GM04503 (cell line): ENCODE measurements at places on chromosomes 16 and 17.

- no peak for DNase-seq
Measured at GRCh38 chr17:79926142-79926604, 86.9 kb upstream of the CBX4 start.

DNA sequence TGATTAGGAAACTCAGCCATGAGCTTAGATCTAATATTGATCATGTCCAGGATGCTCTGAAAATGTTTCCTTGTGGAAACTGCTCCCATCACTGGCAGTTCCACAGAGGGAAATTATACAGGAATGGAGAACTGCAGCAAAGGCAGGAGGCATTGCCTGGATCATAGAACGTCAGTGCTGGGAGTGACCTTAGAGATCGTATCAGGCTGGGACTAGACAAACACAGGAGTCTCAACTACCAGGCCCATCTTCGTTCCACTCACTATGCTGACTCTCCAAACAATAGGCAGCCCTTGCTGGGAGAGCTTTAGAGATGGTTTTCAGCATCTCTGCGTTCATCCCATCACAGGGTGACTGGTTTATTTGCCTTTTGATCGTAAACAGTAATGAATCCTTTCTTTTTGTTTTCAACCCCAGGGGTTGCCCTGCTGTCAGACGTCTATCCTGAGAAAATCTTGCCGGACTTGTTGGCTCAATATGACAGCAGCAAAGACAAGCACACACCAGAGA lies 130.3 kb downstream of the TANGO6 start:
- DNase-seq = no peak

- DNase-seq = no peak
Measured at GRCh38 chr17:7426896-7427489, 1.6 kb downstream of the SPEM2 start.

GRCh38 chr17:82246040-82246364 lies 17.2 kb downstream of the SLC16A3 start:
- DNase-seq = no peak

- DNase-seq = no peak
Measured at GRCh38 chr17:28643983-28644786, 773 bp downstream of the BLTP2 start.

DNA sequence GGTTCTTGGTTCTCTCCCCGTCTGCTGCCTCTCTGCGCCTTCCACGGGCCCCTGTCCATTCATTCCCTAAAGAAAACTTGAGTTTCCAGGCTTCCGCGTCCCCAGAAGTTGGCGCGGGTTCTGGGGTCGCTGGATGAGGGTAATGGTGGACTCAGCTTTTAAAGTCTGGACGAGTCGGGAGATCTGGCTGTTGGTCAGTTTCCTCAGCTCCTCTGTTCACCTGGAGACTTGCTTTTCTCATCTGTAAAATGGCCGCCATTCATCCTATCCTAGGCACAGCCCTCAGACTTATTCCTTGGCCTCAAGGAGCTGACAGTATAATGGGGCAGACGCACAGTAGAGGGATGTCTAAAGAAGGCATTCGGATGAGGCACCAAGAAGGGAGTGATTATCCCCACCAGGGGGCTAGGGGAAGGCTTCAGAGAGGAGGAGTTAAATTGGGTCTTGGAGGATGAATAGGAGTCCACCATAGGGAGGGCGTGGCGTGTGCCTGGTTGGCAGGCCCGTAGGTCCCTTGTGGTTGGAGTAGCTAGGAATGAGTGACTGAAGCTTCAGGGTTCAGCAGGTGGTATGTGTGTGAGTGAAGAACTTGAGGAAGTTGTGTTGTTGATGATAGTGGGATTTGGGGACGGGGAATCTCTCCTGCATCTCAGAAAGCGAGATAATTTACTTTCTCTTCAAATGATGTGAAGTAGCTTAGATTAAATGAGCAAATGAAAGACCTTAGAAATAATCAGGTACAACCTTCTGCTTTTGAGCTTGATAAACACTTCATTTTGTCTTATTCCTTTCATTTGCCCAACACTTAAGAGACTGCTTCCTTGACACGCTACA lies 652 bp downstream of the VPS35L start:
- no peak for DNase-seq

- DNase-seq = no peak
Measured at GRCh38 chr16:29779474-29779873, 1.4 kb downstream of the ZG16 start.

GRCh38 chr16:2022723-2023091 lies 3.1 kb downstream of the NPW start:
- no peak for DNase-seq

DNA sequence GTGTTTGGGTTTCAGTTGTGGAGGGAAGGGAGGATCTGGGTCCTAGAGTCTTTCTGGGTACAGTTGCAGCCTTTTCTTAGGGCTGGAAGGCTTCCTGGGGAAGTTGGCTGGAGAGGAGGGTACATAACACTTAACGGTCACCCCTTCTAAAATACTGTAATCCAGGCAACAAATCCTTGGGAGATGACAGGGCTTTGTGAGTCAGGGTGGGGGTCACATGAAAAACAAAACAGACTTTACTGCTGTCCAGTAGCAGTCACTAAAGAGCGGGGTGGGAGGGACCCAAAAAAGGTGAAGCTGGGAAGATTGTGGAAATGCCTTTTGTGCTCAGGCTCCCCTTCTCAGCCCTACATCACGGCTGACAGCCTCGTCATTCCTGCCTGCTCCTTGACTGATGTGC lies 6.3 kb downstream of the SAP30BP start:
- DNase-seq = no peak

DNA sequence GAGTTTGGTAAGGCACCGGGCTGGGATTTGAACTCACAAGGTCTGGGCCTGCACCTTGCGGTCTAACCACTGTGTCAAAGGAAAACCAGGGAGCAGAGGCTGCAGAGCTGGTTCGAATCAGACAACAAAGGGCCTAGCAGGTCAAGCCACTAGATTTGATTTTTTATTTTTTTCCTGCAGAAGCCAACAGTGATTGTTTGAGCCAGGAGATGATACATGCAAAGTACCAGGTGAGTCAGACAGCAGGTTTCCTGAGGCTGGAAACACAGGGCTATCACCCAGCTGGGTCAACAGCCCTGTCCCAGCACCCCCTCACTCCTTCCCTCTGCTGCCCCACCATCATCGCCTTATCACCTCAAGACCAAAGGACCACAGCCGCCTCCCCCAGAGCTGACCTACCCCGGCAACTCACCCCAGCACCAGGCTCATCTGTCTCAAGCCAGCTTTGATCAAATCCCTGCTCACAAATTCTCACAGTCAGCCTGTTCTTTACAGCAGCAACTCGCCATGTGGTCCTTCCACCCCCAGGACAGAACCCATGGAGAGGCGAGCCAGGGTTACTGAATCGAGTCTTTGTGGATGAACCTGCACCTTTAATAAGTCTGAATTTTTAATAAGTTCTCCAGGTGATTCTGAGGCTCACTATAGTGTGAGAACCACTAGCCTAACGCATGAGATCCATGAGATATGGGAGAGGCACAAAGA lies 13.0 kb upstream of the KRT19 start:
- no peak for DNase-seq

DNA sequence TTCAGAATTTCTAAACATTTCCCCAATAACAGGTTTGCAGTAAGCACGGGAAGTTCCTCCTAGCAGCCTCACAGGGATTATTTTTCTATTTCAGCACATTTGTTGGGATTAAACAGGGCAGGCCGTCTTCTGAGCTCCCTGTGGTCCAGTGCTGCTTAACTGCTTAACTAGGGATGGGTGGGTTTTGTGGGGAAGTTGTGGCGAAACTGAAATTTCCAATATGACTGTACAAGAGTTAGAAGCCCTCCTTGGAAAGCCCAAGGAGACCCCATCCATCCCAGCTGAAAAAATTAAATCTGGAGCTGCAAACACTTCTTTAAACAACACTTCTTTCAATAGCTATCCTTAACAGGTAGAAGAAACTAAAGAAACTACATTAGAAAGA lies 22.2 kb downstream of the FAM117A start:
- DNase-seq = no peak

GRCh38 chr16:70738083-70738977 lies 52.5 kb upstream of the MTSS2 start:
- peak; percentile 55 for DNase-seq

DNA sequence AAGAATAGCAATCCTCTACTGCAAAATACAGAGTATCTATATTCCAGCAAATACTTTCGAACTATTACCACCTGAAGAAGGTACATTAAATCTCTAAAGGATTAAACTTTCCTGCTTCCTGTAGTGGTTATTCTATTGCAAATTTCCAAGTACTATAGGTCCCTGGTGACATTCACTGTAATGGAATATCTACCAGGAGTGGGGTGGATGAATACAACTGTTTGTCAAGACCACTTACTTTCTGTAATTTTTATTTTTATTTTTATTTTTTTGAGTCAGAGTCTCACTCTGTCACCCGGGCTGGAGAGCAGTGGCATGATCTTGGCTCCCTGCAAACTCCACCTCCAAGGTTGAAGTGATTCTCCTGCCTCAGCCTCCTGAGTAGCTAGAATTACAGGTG lies 389.5 kb downstream of the TMEM114 start:
- DNase-seq = no peak

DNA sequence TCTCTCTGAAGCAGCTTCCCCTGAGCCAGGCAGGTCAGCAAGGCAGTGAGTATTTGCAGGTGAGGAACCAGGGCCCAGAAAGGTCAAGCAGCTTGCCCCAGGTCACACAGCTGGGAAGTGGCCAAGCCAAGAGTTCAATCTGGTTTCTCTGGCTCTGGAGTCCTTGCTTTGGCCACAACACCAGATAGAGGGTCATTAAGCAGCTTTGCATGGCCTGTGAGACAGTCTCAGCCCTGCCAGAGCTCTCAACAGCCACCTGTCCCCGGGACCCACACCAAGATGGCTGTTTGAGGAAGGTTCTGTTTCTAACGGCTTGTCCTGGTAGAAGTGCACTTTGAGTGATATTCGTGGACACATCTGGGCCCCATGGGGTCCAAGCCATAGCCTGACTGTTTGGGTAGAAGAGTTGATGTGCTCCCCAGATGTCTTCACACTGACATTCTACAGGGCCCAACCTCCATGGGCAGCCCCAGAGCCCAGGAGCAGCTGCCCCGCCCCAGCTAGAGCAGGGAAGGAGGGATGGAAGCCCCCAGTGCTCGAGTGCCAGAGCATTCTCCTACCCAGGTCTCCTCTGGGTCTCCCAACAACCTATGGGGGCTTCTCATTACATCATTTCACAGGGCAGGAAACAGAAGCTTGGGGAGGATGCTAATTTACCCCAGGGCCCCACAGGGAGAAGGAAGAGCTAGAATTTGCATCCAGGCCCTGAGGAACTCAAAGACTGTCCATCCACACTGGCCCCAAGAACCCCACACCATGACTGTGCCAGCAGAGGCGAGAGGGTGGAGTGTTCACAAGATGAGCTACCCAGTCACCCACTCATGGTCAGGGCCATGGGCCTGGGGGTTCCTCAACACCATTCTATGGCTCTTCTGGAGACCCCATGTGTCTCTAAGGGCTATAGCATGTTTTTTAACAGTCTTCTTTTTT lies 107.3 kb upstream of the CDH5 start:
- DNase-seq = no peak

DNA sequence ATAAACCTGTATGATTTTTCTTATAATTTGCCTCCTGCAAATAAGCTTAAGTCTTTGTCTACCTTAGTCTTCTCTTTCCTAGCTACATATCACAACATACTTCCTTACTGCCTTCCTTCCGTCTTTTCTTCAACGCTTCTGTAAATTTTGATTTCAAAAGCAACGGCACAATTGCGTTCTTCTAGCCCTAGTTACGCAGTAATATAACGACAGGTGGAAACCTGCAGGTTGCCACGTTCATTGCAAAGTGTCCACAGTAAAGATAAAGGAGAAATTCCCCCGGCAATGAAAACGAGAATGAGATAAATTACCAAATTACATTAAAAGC lies 546 bp upstream of the PSMD7 start:
- DNase-seq = no peak

GRCh38 chr16:58824201-58824600 lies 90.1 kb upstream of the GOT2 start:
- no peak for DNase-seq

GRCh38 chr17:42002792-42003301 lies 14.4 kb downstream of the DNAJC7 start:
- DNase-seq = no peak
